Activated CD8-positive, alpha-beta memory T cell treated with anti-CD3 and anti-CD28 coated beads for 24 hours (primary cell): ENCODE measurements at places on chromosomes 5 and 9.

GRCh38 chr5:169706758-169707450, 69.8 kb downstream of the DOCK2 start:
- no peak for DNase-seq

- no peak for DNase-seq
Observed at GRCh38 chr5:12951846-12952245, 992.6 kb downstream of the DNAH5 start.

DNA sequence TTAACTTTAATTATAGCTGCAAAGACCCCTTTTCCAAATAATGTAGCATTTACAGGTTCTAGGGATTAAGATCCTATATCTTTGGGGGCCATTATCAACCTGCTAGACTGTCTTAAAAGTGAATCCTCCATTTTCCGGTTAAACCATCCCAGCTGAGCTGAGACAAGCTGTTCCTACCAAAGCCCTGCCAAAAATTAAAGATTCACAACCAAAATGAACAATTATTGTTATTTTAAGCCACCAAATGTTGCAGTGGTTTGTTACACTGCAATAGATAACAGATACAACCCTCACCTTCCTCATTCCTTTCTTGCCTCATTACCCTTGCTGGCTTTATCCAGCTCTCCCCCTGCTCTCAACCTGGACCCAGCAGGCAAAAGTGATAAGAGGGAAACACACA, 343.4 kb downstream of the CDK5RAP2 start:
- no peak for DNase-seq

DNA sequence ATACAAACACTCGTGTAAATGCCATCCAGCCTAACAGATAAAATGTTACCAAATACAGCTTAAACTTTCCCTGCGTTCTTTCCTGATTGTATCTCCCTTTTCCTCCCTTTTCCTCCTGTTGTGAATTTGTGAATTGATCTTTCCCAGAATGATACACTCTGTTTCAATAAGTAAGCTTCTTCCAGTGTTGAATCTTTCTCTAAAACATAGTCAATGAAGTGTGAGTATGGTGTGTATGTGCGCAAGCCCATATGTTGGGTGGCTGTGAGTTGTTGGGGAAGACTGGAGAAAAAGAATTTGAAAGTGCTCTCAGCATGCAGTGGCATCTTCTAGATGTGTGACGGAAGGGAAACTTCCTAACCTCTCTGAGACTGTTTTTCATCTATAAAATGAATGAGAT, 143.1 kb upstream of the KLF4 start:
- DNase-seq, result no peak

GRCh38 chr5:145960848-145961600, 24.6 kb downstream of the SH3RF2 start:
- DNase-seq, result no peak

GRCh38 chr5:97095318-97095732, 47.1 kb downstream of the LIX1 start:
- no peak for DNase-seq

DNA sequence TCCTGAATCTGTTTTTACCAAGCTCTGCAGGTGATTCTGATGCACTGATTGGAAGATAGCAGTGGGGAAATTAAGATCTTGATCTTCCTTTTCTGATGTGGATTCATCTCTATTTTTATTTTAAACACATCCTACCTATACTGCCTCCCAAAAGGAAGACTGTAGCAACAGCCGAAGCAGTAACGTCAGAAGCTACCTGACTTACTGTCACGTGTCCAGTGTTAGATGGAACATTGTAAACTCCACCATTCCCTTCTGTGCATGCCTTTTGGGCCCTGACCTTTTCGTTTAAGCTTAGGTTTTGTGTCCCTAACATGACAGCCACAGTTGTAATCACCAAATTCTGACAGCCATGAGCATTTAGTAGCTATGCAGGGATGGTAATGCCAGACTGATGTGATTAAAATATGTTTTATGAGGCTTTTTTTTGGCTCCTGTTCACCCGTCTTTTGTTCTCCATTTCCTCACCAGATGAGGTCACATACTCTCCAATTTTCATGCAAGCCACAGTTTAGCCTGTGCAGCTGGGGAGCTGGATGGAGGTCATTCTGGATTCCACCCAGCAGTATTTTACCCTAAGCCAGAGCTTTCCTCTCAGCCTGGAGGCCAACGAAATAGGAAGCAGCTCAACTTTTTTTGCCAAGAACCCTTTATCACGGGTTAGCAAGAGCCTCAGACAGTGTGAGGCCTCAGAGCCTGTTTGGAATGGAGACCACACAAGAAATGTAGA, 15.6 kb upstream of the FOXD1 start:
- no peak for DNase-seq

DNA sequence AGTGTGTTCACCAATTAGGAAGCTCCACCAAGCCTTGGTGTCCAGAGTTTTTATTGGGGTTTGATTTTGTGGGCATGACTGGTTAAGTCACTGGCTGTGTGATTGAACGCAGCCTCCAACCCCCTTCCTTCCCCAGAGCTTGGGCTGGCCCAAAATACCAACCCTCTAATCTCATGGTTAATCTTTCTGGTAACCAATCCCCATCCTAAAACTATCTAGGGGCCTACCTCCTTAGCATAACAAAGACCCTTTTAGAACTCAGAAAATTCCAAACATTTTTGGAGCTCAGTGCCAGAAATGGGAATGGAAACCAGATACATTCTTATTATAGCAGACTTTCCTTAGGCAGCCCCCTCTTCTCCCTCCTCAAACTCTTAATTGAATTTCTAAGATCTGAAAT, 35.9 kb upstream of the HRH2 start:
- no peak for DNase-seq

DNA sequence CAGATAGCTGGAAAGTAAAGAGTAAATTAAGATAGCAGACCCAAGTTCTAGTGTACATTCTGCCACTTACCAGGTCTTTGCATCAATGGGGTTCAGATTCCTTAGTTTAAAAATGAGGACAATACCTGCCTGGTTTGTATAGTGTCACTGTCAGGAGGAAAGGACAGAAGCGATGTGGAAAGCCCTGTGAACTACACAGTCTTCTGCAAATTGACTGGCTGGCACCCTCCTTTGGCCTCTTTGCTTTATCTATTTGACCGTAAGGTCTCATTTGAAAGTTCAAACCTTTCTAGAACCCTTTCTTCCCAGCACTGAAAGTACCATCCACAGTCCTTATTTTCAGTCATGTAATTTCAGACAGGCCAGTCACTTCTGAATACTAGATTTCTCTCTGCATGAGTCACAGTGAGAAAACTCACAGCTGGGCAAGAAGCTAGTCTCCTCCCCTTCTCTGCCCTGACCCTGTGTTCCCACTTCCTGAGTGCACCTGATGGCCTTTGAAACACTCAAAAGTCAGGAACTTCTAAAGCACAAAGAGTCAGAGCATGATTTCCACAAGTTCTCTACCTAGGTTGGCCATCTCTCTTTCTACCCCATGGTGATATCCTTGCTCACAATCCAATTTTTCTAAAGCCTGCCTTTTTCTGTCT, 91.3 kb upstream of the RASEF start:
- DNase-seq, result no peak
